ENCODE measurements at places on chromosomes 3 and 15.
A peak's percentile ranks its signal among the peaks of the same experiment; 100 is the strongest.

DNA sequence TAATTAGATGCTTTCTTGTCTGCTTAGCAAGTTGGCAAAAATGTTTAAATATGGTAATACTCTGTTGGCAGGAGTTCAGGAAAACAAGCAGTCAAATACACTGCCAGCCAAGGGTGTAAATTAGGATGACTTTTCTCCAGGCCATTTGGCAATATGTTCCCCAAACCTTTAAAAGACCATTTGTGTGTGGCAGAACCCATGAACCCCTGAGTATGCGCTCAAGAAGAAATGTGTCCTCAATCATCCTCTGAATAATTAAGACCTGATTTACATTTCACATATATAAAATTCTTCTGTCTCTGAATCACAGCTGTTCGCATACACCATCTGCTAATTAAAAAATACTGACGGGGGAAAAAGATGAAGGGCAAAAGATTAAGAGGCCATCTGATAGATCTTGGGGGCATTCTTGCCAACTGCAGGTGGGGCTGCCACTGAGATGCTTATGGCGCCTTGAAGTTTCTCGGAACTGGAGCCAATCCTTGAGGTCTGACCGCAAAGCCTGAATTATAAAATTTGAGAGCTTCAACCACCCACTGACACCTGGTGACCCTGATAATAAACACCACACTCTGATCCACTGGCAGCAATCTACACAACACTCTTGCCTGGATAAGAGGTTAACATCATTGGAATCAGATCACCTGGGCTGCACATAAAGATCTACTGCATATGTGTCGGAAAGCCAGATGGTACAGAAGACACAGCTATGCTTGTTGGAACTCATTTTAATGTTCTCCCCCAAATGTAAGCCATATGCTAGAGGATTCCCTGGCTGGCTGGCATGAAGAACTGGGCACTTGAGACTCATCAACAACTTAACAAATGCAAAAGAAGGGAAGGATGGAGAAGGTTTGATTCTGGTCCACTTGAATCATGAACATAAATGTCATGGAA lies 190.6 kb downstream of the OSBPL10 start:
- DNase-seq = no peak

- no peak for DNase-seq
Observed at GRCh38 chr3:4714045-4714444, 220.9 kb downstream of the ITPR1 start.

- no peak for DNase-seq
Observed at GRCh38 chr3:124346487-124346886, 354.6 kb upstream of the ROPN1 start.

- DNase-seq = no peak
Observed at GRCh38 chr15:73518876-73519733, 76.1 kb downstream of the REC114 start.

GRCh38 chr15:94083467-94084052 lies 147.8 kb upstream of the MCTP2 start:
- DNase-seq = no peak

- no peak for DNase-seq
Observed at GRCh38 chr3:159821110-159821509, 167.5 kb upstream of the IL12A start.

- peak; percentile 78 for DNase-seq
Observed at GRCh38 chr3:169661361-169662131, 2.0 kb downstream of the MECOM start.

GRCh38 chr3:9468460-9468859 lies 71.0 kb downstream of the SETD5 start:
- no peak for DNase-seq

DNA sequence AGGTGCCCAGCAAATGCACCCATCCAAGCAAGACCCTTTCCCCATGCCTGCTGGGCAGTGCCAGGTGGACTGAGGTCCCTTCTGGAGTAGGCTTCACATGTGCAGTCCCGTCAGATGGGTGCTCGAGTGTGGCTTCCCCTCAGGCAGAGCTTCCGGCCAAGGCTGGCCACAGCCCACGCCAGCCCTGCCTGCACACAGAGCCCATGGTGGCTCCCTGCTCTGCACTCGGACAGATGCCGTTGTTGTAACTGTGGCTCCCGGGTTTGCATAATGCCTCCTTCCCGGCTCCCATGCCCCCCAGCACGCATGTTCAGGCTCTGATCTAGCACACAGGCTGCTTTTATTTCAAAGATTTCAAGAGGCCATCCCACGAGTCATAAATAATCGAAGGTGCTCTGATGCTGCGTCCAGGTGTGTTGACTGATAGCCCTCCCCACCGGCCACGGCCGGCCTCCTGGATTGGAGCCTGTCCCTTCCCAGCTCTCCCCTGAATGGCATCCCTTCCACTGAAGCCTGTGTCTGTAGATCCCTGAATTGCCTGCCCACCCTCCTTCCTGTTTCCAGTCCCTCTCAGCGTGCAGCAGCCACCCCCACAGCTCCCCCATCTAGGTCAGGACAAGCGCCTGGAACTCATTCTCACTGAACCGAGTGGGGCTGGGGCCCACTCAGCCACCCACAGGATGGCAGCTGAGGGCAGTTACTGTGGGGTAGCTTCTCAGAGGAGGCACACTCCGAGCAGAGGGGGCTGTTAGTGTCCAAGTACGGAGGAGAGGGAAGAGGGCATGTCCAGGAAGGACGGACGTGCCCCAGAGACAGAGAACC lies 100.0 kb upstream of the LINGO1 start:
- DNase-seq = no peak

- no peak for DNase-seq
Observed at GRCh38 chr3:29348316-29348715, 67.4 kb downstream of the RBMS3 start.

DNA sequence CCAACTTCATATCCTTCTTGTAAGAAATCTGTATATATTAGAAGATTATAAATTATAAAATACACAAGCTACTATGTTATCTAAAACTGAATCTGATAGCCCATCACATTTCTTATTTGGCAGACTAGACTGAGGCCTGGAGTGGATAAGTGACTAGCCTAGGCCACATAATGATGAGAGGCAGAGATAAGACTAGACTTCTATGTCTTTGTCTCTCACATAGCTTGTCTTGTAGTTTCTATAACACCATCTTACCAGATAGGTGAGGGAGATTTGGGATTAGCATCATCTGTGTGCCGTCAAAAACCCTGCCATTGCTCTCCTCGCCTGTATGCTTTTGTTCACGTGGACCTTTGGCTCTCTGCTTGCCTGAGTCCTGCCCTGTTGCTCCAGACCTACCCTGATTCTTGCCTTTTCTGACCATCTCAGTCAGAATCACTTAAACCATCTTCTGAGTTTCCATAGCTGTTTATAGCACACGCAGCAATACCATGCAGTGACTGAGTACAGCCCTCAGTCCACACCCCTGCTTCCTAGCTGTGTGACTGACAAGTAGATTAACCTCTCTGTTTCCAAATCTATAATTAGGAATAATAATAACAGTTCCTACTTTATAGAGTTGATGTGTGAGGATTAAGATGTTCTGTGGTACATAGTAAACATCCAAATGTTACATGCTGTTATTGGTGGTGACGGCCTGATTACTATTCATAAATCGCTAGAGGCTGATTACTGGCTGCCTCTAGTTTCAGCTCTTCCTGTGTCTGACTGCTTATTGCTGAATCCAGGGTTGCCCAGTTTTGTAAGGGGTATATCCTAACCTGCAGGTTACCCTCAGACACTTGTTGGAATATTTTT lies 49.7 kb downstream of the PDE8A start:
- no peak for DNase-seq

GRCh38 chr3:58029842-58030584 lies 21.8 kb downstream of the FLNB start:
- no peak for DNase-seq

DNA sequence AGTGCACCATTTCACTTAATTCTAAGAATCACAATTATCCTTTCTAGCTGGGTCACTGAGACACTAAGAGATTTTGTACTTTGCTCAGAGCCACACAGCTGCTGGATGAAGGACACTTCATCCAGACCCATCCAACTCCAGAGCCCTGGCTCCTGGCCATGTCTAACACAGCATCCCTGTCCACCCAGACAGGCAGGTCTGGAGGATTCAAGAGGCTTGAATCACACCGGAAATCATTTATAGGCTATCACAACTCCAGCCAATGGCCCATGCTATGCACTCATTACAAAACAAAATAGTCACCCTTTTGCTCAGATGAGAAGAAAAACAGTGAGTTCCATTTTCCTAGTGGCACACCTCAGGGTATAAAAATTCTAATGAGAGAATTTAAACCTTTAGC lies 198.2 kb upstream of the LMCD1 start:
- DNase-seq = no peak

- DNase-seq = no peak
Observed at GRCh38 chr15:91338766-91339165, 238.7 kb downstream of the SV2B start.

DNA sequence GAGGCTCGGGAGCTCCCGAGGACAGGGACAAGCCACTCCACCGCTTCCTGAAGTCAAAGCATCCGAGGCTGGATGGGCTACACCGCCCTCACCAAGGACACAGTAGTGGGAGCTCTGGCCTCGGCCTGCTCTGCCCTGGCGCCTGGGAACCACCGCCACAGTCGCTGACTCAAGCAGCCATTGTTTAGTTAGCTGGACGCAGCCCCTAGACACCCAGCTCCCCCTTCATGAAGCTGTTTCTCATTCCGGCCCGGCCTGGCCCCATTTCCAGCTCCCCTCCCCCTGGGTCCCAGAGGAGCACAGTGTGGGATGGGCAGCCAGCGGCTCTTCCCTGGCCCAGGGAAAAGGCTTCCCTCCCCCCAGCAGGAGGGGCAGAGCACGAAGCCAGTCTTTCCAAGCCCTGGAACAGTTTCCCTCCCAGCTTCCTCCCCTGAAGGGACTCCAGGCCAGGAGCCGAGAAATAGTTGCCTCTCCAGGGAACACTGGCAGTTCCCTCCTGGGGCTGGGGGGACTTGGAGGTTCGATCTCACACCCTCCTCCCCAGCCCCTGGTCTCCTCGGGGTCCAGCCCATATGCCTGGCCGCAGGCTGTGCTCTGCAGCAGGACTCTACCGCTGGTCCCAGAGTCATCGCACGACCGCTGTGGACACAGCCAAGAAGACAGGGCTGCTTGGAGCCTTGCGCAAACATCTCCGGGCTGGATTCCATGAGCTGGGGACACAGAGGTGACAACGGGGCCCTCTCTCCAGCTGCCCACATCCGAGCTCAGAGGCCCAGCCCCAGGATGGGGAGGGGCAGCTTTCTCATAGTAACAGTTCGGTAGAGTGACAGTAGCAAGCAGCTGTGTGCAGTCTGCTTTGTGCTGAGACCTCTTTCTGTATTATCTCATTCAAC lies 10.0 kb downstream of the PLXND1 start:
- peak; percentile 97 for DNase-seq

DNA sequence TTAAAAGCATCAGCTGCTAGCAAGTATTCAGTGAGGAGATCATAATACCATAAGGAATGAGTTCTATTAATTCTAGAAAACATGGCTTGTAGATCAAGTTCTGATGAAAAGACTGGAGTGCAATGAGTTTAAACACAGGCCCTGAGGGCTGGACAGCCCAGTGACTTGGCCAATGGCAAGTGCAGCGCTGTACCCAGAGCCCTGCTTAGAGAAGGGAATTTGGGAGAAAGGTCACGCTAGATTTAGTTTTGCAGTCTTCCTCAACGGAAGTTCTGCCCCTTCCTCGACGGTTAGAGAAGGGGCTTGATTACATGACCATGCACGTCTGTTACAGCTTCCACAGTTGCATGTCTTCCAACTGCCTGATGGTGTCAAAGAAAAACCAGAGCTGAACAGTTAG lies 4.0 kb downstream of the TMEM212 start:
- DNase-seq = no peak

DNA sequence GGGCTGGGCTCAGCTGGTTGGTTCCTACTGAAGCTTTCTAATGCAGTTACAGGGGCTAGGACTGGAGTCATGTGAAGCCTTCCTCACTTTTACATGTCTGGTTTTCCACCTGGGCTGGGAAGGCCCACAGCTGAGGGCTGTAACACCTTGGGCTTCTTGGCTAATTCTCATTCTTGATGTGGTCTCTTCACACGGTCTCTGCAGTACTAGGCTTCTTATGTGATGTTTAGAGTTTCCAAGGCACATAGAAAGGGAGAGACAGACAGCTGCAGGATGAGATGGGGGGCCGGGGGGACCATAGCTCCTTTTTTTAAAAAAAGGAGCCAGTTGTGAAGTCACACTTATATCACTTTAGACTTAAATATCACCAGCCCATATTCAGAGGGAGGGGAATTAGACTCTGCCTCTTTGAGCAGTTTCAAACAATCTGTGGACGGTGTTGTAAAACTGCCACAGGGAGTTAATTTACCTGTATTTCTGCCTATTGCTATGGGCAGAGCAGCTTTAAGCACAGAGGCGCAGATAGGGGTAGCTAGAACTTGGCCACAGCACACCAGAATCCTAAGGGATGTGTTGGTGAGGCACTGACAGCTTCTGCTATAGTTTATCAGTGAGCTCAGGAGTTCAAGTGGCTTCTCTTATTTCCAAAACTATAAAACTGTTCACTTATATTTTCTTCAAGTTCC lies 46.7 kb downstream of the NKIRAS1 start:
- DNase-seq = no peak

GRCh38 chr15:92415639-92416297 lies 22.1 kb downstream of the ST8SIA2 start:
- no peak for DNase-seq

DNA sequence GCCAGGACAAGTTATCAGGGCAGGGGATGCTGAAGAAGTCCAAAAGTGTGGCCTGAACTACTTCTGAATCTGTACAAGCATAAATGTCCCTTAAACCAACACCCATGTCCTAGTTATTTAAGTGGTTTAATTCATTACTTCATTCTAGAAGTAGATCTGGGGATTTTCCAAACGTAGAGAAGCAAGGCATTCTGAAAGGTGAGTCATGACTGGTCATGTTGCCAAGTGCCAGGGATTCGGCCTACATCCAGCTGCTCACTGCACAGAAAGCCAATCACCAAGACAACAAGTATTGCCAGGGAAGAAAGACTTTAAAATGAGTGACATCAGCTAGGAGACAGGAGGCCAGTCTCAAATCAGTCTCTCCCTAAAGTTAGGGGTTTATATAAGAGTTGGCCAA lies 396.6 kb downstream of the GABRB3 start:
- no peak for DNase-seq

- DNase-seq = no peak
Observed at GRCh38 chr3:153970741-153971347, 150.3 kb upstream of the ARHGEF26 start.

DNA sequence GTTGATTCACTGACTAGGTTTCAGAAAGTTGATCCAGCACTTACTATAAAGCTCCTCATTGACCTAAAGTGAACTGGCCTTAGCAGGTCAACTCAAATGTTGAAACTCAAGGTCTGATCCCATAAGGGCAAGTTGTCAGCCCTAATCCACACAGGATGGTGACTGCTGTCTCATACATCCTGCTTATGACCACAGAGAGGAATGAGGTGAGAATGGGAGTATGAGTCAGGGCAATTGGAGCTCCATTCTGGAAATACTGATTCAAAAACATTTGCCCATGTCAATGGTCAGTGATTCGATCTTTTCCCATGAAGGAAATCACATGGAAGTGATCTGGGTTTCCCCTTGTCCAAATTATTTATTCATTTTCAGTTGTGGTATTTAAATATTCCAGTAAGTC lies 78.7 kb downstream of the ZNF385D start:
- no peak for DNase-seq

Data from posterior vena cava (tissue), 2 donors.